SK-N-DZ (cell line): ENCODE measurements at places on chromosomes 16 and 17.

DNA sequence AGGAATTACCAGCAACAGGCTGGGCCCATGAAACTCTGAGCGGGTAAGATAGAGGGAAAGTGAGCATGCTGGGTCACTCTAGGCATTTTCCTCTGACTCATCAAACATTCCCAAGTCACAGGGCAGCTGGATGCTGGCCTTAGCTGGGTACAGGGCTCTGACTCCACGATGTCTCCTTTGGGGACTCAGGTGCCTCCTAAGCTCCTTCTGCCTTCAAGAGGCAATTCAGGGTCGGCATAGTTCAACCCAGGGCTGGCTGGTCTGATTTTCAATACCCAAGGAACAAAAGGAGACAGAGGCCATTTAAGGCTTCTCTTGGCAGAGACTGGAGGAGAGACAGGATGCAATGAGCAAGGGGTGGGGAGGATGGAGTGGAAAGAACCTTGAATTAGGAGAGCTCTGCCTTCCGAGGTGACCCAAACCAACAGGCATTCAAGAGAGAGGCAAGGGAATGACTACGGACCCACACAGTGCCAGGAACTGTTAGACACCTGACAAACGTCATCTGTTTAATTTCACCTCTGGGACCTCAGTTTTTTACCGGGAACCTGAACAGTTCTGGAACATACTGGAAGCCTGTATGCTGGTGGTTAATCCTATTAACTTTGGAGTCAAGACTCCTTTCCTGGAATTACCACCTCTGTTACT is 910 bp downstream of the WBP2 start:
- DNase-seq: no peak

DNA sequence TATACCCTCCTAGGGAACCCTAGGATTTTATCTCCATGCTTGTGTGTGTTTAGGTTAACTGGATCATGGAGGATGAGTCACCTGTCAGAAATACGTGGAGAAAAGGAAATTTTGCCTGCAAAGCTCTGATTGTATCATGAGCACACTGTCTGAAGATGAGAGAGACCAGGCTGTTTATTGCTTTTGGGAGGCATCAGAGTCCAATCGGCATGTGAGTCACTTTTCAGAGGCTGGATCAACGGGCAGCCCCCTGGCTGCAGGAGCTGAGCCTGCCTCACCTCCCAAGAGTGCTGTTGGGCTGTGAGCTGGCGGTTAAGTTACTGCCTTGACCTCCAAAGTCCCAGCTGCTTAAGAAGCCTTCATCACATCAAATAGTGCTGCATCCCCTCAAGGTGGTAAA is 41.5 kb upstream of the MED9 start:
- DNase-seq: no peak

DNA sequence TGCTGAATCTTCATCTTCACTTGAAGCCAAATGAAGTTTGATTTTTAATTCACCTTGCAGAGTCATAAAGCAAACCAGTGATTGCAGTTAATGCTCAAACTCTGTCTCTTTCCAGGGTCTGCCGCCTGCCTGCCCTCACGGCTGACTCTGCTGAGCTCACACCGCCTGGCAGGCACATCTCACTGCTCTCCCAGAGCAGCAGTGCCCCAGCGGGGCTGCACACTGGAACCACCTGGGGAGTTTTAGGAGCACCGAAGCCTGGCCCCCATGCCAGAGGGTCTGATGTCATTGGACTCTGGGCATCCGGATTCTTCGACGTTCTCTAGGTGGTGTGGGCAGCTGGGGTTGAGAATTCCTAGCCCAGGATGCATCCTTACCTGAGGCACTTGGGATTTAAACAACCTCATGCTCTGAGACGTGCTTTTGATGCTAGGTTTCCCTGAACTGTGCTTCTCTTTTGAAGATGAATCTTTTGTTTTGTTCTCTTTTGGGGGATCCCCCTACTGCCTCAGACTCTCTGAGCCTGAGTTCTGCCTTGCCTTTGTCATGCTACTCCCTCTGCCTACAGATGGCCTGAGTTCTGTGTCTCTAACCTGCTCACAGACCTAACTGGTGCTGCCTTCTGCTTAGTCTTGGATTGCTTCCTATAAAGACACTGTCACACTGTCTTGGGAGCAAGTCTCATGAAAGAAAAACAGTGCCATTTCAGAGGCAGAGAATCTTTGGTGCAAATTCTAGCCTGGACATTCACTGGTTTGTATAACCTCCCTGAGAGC is 438.1 kb upstream of the CCL2 start:
- DNase-seq: no peak

GRCh38 chr16:55543472-55543871 is 23.0 kb upstream of the CAPNS2 start:
- peak; percentile 47 for DNase-seq

GRCh38 chr16:87487361-87487924 is 5.4 kb downstream of the ZCCHC14 start:
- no peak for DNase-seq

GRCh38 chr17:62572488-62572887 is 55.0 kb upstream of the MRC2 start:
- no peak for DNase-seq

DNA sequence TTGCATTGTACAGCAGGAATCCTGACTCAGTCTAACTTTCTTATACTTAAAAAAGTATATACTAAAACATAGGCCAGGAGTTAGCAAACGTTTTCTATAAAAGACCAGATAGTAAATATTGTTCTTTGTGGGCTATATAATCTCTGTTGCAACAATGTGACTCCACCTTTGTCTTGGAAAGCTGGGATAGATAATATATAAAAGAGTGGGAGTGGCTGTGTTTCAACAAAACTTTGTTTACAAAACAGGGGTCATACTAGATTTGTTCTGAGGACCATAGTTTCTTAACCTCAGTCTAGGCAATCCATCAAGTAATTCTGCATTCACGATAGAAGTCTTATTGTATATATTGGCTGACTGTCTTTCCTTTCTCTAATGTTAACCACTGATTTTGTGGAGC is 9.0 kb upstream of the TBC1D3B start:
- DNase-seq: no peak

DNA sequence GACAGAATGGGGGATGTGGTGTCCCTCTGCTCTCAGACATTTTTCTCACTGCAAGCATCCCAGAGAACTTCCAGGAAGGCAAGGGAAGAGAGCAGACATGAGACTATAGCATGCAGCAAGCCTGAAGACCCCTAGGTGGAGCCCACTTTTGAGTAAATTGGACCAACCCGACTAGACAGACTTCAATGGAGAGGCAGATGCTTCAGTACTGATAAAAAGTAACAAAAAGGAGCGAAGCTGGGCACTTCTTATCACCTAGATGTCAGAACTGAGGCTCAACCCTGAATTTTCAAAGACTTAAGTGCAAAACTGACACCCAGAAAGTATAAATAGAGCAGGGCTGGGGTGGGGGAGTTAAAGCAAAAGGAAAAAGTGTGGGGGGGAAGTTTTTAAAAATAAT is 130.8 kb downstream of the PMP22 start:
- DNase-seq: no peak

GRCh38 chr17:80478487-80479245 is 2.3 kb upstream of the NPTX1 start:
- DNase-seq: no peak

- DNase-seq: no peak
Measured at GRCh38 chr17:75048249-75048878, 1.3 kb downstream of the KCTD2 start.

DNA sequence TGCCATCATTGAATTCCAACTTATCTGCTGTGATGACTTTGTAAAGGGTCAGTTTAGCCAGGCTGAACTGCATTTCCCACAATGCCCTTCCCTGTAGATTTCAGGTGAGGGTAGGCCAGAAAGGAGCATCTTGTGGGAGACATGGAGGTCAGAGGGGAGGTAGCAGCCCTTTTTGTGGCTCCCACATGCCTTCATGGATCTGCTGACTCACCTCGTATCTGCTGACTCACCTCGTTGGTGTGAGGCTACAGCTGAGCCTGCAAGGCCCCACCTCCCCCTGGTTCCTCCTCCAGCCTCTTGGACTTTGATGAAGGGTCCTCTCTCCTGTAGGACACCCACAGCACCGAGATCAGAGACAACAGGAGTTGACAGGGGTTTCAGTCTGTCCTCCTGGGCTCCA is 102.5 kb downstream of the SALL1 start:
- DNase-seq: no peak
